ENCODE measurements at places on chromosomes 1 and 21.
A peak's percentile ranks its signal among the peaks of the same experiment; 100 is the strongest.

DNA sequence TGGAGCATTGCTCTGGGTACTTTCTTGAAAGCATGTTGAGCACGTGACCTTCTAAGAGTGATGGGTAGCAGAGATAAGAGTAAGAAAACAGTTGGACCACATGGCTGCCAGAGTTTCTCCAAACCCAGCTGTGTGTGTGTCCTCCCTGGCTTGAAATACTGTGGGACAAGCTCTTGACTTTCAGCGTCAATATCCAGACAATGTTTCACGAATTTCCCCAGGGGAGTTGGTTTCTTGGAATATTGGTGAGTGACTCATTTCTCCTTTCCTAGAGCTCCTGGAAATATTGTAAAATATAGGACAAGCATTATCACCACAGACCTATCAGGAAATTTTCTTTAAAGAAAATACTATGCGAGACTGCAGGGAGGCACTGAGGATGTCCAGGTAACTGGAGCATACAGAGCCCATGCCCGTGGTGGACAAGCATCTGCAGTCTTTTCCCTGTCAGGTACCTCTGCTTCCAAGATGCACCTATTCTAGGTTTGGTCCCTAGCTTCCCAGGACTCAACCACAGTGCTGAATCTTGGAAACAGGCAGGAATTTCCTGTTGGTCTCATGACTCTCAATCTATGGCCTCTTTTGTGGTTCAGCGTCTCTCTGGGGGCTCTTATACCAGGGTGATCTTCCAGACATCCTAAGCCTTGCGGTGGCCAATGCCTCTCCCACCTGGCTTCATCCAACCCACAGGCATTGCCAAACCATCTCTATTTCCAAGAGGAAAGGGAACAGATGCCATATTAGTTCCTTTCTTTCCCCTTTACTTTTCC lies 67.4 kb downstream of the KCNJ6 start:
- no peak for DNase-seq

DNA sequence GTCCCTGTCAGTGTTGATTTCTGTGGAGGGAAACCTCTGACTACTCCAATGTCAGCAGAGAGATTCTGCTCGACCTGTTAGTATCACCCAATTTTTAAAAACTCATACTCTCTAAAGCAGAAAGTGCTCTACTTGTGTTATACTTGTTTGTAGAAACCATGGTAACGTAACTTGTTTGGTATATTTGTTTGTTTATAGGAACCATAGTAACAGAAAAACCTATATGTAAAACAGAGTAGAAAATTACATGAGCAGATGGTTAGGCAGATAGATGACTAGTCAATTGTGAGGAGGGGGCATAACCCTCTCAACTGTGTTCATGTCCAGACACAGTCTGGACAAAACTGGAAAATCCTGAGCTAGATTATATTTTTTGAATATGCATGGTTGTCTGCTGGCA lies 6.7 kb downstream of the TRIM45 start:
- no peak for DNase-seq

DNA sequence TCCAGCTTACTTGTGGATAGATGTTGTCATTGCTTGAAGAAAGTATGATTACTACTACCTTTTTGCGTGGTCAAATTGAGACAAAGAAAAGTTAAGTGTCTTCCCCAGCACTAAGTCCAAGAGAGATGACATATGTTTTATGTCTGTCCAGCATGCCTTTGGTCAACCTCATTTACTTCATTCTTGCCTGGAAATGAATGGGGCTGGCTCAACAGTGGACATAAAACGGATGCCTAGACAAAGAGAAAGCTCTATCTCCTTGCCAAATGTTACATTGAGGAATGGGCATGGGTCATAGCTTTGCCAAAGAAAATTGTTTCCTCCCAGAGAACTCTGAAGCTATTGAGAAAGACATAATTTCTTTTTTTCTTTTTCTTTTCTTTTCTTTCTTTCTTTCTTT lies 82.4 kb upstream of the PLPPR4 start:
- no peak for DNase-seq

DNA sequence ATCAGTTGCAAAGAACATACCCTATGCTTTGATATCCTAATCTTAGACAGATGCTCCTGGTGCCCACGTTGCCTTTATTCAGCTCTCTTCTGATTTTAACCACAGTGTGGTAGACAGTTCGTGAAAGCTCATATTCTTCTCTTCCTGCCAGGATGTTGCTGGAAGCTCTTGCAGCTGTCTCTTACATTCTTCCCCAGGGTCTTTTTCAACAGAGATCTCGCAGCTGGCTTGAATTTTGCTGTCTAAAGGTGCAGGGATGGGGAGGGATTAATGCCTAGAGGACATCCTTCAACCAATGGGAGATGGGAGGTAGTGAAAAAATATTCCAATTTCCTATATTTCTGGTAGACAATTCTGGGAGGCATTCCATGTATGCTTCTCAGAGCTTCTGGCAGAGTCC lies 150.0 kb upstream of the APP start:
- no peak for DNase-seq

DNA sequence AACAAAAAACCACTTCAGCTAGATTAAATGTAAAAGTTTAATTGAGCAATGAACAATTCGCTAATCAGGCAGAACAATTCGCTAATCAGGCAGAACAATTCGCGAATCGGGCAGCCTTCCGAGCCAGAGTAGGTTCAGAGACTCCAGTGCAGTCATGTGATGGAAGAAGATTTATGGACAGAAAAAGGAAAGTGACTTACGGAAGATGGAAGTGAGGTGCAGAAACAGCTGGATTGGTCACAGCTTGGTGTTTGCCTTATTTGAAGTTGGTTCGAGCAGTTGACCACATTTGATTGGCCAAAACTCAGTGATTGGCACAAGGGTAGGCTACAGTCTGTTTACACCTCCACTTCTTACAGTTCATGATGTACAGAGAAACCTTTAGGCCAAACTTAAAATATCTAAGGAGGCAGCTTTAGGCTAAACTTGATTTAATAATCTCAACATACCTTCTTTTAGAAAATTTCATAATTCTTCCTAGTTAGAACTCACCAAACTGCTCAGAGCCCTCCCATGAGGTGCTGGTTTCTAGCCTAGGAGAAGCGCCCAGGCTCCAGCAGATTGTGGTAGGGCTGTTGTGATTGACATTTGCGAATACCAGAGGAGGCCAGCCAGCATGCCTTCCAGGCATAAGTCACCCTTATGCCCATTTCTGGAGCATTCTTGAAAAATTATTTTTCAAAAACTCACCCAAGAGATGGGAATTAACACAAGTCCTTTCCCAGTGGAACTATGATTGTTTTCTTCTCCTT lies 22.8 kb upstream of the KCNC4 start:
- no peak for DNase-seq

- DNase-seq, result no peak
Observed at GRCh38 chr1:207918581-207918980, 7.7 kb upstream of the CD34 start.

DNA sequence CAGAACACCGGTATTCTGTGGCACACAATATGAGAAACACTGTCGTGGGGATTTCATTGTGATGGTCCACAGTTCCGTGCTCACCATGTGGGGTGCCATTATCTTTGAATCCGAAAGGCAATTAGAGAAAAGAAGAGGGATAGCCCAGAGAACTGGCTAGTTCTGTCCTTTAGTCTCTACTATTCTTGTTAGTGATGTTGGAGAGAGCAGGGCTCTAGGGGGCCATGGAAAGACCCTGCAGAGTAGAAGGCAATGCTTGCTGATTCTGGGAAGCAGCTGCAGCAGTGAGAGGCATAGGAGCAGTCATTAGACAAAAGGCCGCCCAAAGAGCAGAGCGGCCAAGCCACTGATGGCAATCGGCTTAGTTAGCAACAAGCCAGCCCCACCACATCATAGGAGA lies 146.3 kb downstream of the TSEN15 start:
- no peak for DNase-seq

GRCh38 chr1:19765623-19766022 lies 34.1 kb downstream of the TMCO4 start:
- DNase-seq, result no peak

DNA sequence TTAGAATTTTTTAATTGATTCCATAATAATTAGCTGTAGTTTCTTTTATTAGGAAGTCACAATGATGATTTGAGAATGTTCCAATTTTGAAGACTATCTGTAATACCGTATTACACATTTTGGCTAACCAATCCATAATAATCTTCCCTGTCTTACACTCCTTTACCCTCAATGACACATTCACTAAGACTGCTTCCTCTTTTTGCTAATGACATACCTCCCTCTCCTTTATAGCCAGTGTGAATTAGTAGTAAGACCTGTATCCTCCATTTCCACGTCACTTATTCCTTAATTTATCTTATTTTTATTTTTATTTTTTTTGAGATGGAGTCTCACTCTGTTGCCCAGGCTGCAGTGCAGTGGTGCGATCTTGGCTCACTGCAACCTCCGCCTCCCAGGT lies 10.1 kb downstream of the KDM1A start:
- DNase-seq, result no peak

DNA sequence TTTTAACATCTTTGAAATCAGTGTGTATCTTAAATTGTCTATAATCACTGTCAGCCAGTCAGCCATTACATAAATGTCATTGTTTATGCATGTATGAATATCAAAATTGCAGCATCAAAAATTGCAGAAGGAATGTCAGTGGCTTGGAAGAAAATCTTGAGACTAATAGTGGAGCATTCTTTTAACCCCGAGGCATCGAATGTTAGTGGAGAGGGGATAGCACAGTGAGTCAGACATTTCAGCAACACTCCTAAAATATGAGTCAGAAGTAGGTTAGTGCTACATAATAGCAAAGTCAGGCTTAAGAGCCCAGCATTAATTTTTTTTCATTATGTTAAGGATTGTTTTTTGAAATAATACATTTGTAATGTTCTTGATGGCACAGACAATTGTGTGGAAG lies 45.5 kb downstream of the SNRPE start:
- peak; percentile 20 for DNase-seq

- no peak for DNase-seq
Observed at GRCh38 chr1:227482023-227482299, 81.4 kb upstream of the ZNF678 start.

GRCh38 chr1:108961198-108961597 lies 2.1 kb downstream of the CLCC1 start:
- no peak for DNase-seq

GRCh38 chr1:86750530-86750929 lies 46.2 kb downstream of the SH3GLB1 start:
- DNase-seq, result no peak

DNA sequence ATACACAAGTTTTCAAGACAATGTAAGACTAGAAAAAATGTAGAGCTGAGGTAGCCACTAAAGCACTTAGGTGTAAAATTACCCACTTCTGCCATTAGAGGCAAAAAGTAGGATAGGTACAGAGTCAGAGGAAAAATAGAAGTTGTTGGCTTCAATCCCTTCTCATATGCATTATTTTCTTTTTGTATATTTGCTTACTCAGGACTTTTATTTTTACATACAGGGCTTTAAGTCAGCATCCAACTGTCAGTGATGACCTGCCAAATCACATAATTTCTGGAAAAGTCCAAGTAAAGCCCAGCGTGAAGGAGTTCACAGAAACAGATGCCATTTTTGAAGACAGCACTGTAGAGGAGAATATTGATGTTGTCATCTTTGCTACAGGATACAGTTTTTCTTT lies 211.0 kb upstream of the POGK start:
- no peak for DNase-seq

DNA sequence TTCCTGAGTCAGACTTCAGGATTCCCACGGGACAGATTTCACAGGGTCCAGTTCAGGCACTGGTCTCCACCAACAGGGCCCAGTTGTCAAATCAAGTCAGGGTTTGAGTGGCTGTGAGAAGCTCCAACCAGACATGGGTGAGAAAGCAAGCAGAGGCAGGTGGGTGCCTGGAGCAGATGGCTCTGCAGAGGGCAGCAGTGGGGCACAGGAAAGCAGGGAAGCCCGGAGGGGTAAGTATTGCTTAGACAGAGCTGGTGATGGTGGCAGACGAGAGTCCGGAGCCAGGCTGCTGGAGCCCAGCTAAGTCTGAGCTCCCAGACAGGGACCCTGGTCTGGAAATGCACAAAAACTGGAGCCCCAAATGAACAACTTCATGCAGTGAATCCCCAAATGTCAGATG lies 40.4 kb downstream of the RIMS3 start:
- no peak for DNase-seq

- no peak for DNase-seq
Observed at GRCh38 chr1:29324771-29325351, 88.5 kb downstream of the PTPRU start.

- DNase-seq, result no peak
Observed at GRCh38 chr1:233707880-233708815, 94.2 kb downstream of the KCNK1 start.

GRCh38 chr1:109259674-109260557 lies 10.6 kb downstream of the CELSR2 start:
- DNase-seq, result no peak

- DNase-seq, result no peak
Observed at GRCh38 chr1:166952002-166952746, 23.2 kb downstream of the ILDR2 start.

- no peak for DNase-seq
Observed at GRCh38 chr1:192703283-192704206, 67.6 kb downstream of the RGS13 start.

- no peak for DNase-seq
Observed at GRCh38 chr1:244953901-244954300, 89.6 kb upstream of the HNRNPU start.

DNA sequence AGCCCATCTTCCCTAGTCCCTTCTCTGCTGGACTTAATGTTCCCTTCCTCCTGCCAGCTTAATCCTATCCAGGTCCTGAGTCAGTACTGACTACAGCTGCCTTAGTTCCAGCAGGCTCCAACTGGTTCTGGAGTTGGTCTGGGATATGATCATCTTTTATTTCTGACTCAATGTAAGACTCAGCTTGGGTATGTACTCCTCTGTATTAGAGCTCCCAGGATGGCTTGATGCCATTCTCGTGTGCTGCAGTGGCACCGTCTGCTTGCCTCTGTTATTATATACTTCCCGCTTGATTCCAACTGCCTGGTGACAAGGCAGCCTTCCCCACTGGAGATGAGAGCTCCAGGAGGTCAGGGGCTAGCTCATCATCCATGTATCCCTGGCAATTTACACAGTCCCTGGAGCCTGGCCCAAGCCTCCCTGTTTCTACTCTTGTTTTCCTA lies 164.4 kb upstream of the DPT start:
- DNase-seq, result no peak

- DNase-seq, result no peak
Observed at GRCh38 chr1:193123751-193124150, 1.9 kb downstream of the CDC73 start.

GRCh38 chr1:115429241-115429640 lies 91.2 kb upstream of the NGF start:
- DNase-seq, result no peak

GRCh38 chr21:26977746-26978145 lies 10.9 kb upstream of the ADAMTS5 start:
- no peak for DNase-seq

- DNase-seq, result no peak
Observed at GRCh38 chr1:21496886-21497285, 12.3 kb upstream of the ALPL start.
